ENCODE measurements at places on chromosomes 6 and 20. TPM values are rescaled to one million over a fixed set of nuclear protein-coding genes. Genes with fewer than 3 reads are reported as not detected.
A peak's percentile ranks its signal among the peaks of the same experiment; 100 is the strongest.

DNA sequence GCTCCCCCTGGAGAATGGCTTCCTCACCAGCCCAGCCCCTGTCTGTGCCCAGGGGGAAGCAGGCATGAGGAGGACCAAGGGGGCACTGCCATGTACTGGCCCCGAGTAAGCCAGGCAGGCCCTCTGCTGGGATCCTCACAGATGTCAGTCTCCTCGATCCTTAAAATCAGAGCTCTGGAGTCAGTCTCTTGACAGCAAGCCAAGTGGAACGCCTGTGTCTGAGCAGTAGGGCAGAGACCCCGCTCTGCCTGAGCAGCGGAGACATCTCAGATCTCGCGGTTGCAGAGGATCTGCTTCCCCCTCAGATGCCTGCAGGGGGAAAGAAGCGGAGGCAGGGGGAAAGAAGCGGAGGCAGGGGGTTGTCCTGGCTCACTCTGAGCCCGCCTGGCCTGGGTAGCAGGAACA lies 92.6 kb downstream of the SNX5 start:
- H3K36me3 ChIP-seq = no peaks in the 10 kb centered on the region
- DNase-seq = no peak
- peaks cover 25% of the 10 kb centered on the region for H3K27me3 ChIP-seq
- no peak overlapping the region for H3K4me3 ChIP-seq

DNA sequence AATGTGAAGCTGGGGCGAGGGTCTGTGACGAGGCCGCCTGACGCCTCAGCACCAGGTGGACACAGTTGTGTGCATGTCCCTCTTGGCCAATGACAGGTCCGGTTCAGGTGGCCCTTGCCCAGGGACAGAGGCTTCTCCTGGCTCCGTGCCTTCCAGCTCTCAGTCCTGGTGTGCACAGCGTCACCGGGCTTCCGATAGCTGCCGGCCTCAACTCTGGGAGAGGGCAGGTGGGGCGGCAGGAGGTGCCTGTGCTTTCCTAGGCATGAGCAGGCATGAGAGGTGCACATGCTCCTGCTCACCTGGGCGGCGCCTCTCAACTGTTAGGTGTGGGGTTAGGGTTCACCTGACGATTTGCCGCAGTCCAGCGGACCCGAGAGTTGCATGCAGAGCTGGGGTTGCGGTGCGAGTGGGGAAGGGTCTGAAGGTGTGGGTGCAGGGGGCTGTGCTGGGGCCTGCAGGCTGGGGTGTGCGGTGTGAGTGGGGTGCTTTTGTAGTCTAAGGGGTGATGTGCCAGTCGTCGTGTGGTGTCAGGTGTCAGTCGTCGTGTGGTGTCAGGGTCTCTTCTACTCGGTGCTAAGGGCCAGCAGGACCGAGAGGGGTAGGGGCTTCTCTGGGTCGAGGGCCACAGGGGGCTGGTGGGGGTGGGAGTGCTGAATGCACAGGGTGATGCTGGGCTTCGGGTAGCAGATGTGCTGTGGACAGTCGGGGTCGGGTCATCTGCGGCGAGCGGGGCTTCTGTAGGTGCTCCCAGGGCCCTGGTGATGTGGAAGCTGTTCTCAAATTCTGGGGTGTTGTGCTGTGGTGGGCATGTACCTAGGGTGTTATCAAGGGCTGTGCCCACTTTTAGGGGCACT lies 3.8 kb upstream of the SOX18 start:
- H3K4me3 ChIP-seq = no peak overlapping the region
- peaks cover 12% of the 10 kb centered on the region for H3K4me1 ChIP-seq
- H3K27ac ChIP-seq = no peak overlapping the region
- H3K27me3 ChIP-seq = peaks cover 21% of the 10 kb centered on the region
- H3K36me3 ChIP-seq = no peaks in the 10 kb centered on the region
- no peak for DNase-seq

DNA sequence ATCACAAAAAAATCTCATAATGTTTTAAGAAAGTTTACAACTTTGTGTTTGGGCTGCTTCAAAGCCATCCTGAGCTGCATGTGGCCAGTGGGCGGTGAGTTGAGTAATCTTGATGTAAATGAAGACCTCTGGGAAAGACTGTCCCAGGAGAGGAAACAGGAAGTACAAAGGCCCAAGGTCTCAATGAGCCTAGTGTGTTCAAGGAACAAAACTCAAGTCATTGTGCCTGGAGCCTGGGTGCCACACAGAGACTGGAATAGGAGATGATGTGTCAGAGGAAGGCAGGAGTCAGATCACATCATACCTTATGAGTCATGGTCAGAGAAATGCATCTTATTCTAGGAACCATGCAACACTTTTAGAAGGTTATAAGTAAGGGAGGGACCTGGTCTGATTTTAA lies 51.5 kb downstream of the COL19A1 start:
- no peak overlapping the region for H3K27ac ChIP-seq
- no peak overlapping the region for H3K4me3 ChIP-seq
- H3K36me3 ChIP-seq = no peaks in the 10 kb centered on the region
- no peaks in the 10 kb centered on the region for H3K27me3 ChIP-seq

Gene MCCD1
- total RNA-seq = not detected

DNA sequence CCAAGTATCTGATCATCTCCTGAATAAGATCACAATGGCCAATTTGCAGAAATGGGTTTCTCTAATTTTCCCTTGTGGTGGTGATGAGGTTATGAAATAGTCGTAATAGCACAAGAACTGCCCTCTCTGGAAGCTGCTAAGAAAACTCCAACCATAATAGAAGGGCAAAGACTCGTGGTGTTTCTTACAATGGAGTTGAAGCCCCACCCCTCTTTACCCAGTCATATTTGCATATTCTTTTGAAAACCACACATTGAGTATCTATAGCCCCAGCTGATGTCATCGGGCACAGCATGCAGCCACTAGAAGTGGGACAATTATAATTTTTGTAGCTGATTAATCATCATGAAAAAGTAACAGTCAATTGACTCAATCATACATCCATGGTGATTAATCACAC lies 452.1 kb upstream of the POU3F2 start:
- no peak overlapping the region for H3K27ac ChIP-seq
- no peak for DNase-seq
- no peak overlapping the region for H3K4me3 ChIP-seq
- H3K36me3 ChIP-seq = no peaks in the 10 kb centered on the region
- H3K27me3 ChIP-seq = no peaks in the 10 kb centered on the region

- no peak overlapping the region for H3K27ac ChIP-seq
- DNase-seq = no peak
- H3K4me3 ChIP-seq = no peak overlapping the region
- peaks cover 35% of the 10 kb centered on the region for H3K4me1 ChIP-seq
- H3K27me3 ChIP-seq = peaks cover 18% of the 10 kb centered on the region
Measured at GRCh38 chr20:23870461-23870860, 9.1 kb downstream of the CST5 start.

GRCh38 chr6:25943887-25944286 lies 13.4 kb upstream of the SLC17A2 start:
- H3K27ac ChIP-seq = no peak overlapping the region
- peaks cover 8% of the 10 kb centered on the region for H3K36me3 ChIP-seq
- no peak for DNase-seq
- H3K27me3 ChIP-seq = peaks cover 6% of the 10 kb centered on the region

Gene OXT
- 1.8 TPM for total RNA-seq

DNA sequence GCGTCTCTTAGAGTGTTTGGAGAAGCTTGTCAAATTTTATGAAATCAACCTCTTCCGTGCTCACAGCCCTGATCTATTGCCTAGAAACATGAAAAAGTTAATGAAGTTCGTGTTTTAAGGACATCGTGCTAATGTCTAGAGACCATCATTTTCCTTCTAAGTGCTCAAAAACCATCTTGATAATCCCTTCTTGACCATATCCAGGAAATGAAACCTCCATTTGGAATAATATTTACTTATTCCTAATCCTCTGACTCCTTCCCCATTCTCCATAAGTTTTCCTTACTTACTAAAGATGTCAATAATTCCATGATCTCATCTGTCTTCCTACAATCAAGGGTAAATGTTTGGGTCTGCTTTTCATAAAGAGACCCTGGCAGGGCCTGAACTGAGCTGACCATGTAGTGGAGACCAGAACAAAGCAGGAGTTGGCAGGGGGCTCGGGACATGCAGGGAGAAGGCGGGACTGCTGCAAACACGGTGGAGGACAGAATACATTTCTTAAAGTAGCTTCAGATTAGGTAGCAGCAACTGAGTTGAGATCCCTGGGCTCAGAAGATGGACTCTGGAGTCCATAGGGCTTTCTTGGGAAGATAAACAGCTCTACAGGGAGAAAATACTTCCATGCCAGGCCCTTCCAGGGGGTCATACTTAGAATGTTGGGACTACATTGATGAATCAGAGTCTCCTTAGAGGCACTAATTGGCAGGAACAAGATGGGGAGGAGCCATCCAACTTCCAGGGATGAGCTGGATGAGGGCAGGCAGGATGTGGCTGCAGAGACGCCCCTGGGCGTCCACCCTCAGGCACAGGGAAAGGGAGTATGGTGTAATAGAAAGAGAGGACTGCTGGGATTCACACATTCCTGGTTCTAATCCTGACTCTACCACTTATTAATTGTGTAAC lies 100.7 kb downstream of the RIN2 start:
- H3K4me3 ChIP-seq = no peak overlapping the region
- no peaks in the 10 kb centered on the region for H3K4me1 ChIP-seq
- DNase-seq = no peak

DNA sequence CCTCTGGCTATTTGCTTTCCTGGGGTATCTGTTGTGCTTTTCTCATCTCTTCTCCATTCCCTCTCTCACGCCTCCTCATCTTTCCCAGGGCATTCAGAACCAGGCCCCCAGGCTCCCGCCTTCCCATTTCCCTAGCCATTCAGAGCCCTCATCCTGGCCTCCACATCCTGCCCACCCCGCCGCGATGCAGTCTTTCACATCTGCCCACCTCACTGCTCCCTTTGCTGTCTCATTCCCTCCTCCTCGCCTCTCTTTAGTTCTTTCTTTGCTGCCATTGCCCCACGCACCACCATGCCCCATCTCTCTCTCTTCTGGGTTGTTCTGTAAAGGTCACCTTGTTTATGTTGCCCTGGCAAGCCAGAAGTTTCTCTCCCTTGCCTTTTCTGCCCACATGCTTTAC lies 10.6 kb upstream of the AAR2 start:
- no peaks in the 10 kb centered on the region for H3K27me3 ChIP-seq
- H3K4me1 ChIP-seq = peaks cover 6% of the 10 kb centered on the region
- no peak overlapping the region for H3K4me3 ChIP-seq

GRCh38 chr6:27604986-27605385 lies 132.1 kb upstream of the ZNF184 start:
- peak overlapping the region; percentile 75 for H3K4me3 ChIP-seq
- DNase-seq = no peak
- peak overlapping the region; percentile 93 for H3K27ac ChIP-seq
- H3K4me1 ChIP-seq = peaks cover 39% of the 10 kb centered on the region

DNA sequence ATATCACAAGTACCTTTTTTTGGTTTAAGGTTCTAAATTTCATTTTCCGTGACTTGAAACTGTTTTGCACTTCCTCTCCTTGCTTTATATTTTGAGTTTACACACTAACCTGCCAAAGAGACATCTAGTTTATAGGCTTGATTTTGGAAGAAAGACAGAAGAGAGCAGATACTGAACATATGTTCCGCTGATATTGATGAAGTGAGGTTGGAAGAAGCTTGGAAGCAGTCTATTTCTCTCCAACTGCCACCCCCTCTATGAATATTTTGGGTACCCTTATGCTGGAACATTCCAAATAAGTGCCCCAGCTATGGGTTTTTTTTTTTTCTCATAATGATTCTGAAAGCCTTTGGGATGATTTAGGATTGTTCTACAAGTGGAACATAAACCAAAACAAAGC lies 150.6 kb downstream of the LAMA2 start:
- no peaks in the 10 kb centered on the region for H3K4me1 ChIP-seq
- H3K36me3 ChIP-seq = no peaks in the 10 kb centered on the region

DNA sequence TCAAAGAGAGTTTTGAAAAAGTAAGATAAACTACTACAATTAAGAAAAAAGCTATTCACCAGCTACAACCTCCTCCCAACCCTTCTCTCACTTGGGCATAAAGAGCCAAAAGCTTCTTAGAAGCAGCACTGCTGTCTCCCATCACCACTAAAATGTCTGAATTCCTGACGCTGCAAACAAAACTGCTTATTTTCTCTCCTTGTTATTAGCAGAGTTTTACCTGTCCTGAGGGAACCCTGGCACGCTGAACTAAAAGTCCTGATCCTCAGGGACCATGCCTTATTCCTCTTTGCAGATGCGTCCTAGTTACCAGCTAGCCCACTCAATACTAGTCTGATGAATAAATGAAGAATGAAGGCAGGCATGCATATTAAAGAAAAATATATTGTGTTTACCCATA lies 1.1 kb downstream of the HACE1 start:
- peaks cover 3% of the 10 kb centered on the region for H3K27me3 ChIP-seq
- H3K27ac ChIP-seq = peak overlapping the region; percentile 30

GRCh38 chr20:37958856-37959520 lies 56.1 kb downstream of the VSTM2L start:
- no peaks in the 10 kb centered on the region for H3K4me1 ChIP-seq
- DNase-seq = no peak

- no peak overlapping the region for H3K4me3 ChIP-seq
- H3K4me1 ChIP-seq = peaks cover 25% of the 10 kb centered on the region
- DNase-seq = no peak
- no peak overlapping the region for H3K27ac ChIP-seq
Measured at GRCh38 chr6:136294621-136295020, 5.0 kb upstream of the BCLAF1 start.

GRCh38 chr20:59751075-59751711 lies 146.9 kb downstream of the PHACTR3 start:
- DNase-seq = peak; percentile 57
- H3K27me3 ChIP-seq = no peaks in the 10 kb centered on the region
- no peak overlapping the region for H3K4me3 ChIP-seq
- H3K27ac ChIP-seq = no peak overlapping the region

Gene CTAGE9
- total RNA-seq = not detected

- H3K4me3 ChIP-seq = no peak overlapping the region
- DNase-seq = no peak
- H3K27me3 ChIP-seq = no peaks in the 10 kb centered on the region
Measured at GRCh38 chr6:35238843-35239289, 20.7 kb upstream of the ZNF76 start.

- no peak overlapping the region for H3K27ac ChIP-seq
- H3K4me3 ChIP-seq = no peak overlapping the region
- H3K36me3 ChIP-seq = no peaks in the 10 kb centered on the region
Measured at GRCh38 chr6:137646484-137646883, 152.3 kb upstream of the OLIG3 start.

Gene DCDC2
- total RNA-seq = not detected

Gene ACOT13
- 26.9 TPM for total RNA-seq

Gene BPIFB4
- not detected for total RNA-seq

Gene GPR6
- total RNA-seq = not detected

Gene MLN
- not detected for total RNA-seq

GRCh38 chr6:33979750-33980149 lies 166.1 kb downstream of the GRM4 start:
- H3K4me3 ChIP-seq = no peak overlapping the region
- H3K27me3 ChIP-seq = peaks cover 19% of the 10 kb centered on the region
- H3K36me3 ChIP-seq = no peaks in the 10 kb centered on the region
- H3K4me1 ChIP-seq = peaks cover 6% of the 10 kb centered on the region
- H3K27ac ChIP-seq = no peak overlapping the region

Measured in activated T-cell treated with anti-CD3 and anti-CD28 coated beads, Interleukin-2, amount 50 U/mL, for 72 hours (primary cell).